Fibroblast of the conjunctiva (primary cell): ENCODE measurements at places on chromosomes 1 and 21.

- DNase-seq = no peak
Measured at GRCh38 chr1:152479792-152480595, 30.6 kb upstream of the LCE5A start.

GRCh38 chr1:44894591-44894990, 51.5 kb upstream of the PTCH2 start:
- DNase-seq = no peak

DNA sequence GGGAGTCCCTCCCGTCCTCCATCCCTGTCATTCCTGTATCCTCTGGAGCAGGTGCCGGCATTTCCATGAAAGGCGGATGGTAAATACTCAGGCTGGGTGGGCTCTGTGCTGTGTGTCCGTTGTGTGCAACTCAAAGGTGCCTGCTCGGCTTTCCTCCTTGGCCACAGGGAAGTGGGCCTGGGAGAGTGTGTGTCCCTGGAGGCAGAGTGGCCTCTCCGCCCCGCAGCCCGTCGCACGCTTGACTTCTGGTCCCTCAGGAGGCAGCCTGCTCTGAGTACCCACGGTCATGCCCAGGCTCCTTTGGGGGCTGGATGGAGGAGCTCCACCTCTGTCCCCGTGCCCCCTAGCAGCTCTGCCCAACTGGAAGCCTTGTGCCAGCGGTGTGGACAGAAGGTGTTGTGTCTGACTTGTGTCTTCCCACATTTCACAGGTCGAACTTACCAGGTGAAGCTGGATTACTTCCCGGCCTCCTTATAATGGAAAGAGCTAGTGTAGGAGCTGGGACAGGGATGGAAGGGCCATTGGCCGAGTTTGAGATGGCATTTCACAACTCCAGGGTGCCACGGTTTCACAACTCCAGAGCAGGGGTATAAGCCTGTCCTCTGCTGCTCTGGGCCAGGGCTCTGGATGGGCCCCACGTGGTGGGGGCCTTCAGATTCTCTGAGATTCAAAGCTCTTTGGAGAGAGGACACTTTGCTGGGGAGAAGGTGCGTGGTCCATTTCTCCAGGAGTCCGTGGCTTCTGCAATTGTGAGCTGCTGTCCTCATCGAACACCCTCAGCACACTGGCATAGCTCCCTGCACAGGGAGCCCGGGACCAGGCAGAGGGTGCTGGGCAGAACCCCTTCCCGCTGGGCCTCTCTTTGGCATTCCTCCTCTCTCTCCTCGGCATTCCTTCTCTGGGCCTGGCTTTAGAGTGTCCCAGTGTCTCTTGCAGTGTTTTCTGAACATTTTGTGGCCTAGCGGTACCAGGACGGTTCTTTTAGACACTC, 152.7 kb upstream of the COL6A1 start:
- DNase-seq = no peak

- DNase-seq = no peak
Measured at GRCh38 chr1:199046618-199047017, 407.8 kb downstream of the PTPRC start.

DNA sequence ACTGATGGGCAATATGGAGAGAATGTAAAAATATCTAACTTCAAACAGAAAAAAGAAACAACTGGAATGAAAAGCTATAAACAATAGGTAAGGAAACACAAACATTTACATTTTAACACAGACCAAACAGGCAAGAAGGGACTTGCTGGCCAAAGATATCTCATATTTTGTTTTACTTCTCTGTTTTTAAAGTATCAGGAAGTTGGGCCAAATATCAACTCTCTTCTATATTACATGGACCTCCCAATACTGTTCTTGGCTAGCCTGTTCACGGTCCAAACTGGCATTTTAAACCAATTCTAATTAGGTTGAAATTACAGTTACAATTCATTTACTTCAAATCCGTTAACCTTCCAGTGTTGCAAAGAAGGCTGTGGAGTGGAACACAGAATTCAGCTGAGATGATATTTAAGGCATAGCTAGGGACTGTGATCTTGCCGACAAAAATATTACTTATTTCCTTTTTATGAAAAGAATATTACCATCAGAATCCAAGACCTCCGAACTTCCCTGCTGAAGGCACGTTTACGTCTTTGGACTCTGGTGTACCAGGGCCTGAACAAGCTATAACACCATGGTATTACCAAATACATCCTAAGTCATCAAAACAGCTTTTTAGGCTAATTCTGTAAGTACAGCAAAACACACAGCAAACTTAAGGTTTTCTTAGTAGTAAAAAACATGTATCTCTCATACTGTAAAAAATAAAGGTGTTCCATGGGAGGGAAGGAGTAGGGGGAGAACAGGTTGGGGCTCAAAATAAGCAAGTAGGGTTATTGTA, 165.4 kb downstream of the RUNX1 start:
- no peak for DNase-seq
